ENCODE measurements at places on chromosomes 2 and 18.

DNA sequence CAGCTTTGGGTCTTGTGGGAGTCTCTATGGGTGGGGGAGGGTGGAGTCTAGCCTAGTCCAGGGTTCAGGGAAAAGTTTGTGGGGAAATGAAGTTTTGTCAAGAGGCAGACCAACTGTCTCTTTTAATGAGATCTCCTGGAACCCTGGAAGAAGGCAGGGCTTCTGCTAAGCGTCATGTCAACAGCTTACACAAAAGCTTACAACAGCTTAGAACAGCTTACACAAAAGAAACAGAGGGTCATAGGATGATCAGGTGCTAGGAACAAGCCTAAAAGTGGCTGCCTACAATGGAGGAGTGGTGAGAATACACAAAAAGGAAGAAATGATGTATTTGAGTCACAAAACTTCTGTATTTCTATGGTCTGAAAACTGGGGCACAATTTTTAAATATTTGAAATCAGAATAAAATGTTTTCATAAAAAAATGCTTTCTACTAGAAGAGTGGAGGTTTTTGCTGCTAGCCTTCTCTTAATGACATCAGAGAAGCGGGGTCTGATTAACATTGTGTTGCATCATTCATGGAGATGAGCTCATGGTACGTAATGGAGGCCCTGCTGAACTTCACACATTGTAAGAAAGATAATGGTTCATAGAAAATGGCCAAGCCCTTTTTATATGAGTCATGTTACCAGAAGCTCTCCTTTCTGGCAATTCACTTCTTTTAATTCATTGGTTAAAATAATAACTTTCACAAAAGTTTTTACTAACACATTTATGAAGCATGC, 351.0 kb downstream of the PIK3C3 start:
- DNase-seq = no peak

DNA sequence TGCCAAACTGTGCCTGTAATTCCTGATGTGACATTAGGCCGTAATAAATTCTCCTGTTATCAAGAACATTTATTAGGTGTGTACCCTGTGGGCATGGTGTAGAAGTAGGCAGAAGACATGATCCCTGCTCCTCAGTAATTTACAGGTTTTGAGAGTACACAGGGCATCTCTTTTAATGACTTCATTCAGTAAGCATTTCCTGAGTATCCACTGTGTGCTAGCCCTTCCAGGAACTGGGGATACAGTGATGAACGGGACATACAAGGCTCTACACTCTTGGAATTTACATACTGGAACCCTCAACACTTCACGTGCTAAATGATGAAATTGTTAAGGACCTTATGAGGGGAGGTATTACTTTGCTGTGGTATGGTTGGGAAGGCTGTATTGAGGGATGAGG, 30.2 kb downstream of the DIS3L2 start:
- no peak for DNase-seq

DNA sequence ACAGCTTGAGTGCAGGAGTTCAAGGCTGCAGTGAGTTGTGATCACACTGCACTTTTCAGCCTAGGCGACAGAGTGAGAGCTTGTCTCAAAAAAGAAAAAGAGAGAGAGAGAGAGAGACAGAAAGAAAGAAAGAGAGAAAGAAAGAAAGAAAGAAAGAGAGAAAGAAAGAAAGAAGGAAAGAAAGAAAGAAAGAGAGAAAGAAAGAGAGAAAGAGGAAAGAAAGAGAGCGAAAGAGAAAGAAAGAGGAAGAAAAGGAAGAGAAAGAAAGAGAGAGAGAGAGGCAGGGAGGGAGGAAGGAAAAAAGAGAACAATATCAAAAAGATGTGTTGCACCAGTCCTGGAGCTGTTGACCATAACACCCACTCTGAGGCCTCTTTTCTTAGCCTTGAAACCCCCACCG, 89.8 kb upstream of the MBOAT2 start:
- no peak for DNase-seq

DNA sequence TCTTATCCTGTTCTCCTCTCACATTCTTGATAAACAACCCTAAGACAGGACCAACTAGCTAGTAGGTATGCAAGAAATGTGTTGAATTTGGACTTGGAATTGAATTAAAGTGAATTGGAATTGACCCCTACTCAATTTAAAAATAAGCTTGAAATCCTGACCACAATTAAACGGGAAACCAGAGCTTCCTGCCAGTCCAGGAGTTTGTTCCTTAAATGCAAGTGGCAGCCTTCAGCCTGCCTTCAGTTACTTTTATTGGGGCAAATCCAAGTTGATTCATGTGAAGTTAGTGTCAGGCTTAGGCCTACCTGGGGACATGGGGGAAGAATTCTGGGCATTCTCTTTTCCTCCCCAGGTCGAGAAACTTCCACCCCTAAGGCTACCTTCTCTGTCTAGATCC, 457.6 kb downstream of the BCL11A start:
- no peak for DNase-seq

GRCh38 chr18:52348209-52348608, 8.2 kb downstream of the DCC start:
- no peak for DNase-seq

GRCh38 chr2:3625186-3625585, 30.3 kb downstream of the COLEC11 start:
- DNase-seq = peak; percentile 38

- peak; percentile 31 for DNase-seq
These were observed 321.6 kb upstream of the HS6ST1 start for GRCh38 chr2:128640166-128640844.

- no peak for DNase-seq
These were observed 234.6 kb upstream of the CDH19 start for GRCh38 chr18:66838340-66838987.

GRCh38 chr18:64720781-64721464, 572.0 kb upstream of the LINC00305 start:
- DNase-seq = no peak

DNA sequence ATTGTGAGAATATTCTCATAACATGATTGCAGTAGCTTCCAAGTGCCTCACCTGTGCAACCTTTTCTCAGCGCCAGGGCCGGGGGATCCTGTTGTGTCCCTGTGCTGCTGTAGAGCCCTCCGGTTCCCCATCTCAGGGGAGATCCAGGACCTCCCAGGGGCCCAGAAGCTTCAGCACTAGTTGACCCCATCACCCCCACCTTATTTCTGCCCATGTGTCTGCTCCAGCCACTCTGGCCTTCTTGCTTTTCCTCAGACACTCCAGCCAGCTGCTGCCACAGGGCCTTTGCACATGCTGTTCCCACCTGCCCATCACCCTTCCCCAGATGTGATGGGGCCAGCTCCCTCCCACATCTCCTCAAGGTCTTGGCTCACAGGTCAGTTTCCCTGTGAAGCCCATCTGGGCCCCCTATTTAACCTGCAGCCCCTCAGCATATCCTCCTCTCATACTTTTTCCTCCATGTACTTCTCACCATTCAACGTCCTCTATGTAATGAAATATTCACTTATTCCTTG, 226.5 kb downstream of the SEPTIN10 start:
- no peak for DNase-seq

DNA sequence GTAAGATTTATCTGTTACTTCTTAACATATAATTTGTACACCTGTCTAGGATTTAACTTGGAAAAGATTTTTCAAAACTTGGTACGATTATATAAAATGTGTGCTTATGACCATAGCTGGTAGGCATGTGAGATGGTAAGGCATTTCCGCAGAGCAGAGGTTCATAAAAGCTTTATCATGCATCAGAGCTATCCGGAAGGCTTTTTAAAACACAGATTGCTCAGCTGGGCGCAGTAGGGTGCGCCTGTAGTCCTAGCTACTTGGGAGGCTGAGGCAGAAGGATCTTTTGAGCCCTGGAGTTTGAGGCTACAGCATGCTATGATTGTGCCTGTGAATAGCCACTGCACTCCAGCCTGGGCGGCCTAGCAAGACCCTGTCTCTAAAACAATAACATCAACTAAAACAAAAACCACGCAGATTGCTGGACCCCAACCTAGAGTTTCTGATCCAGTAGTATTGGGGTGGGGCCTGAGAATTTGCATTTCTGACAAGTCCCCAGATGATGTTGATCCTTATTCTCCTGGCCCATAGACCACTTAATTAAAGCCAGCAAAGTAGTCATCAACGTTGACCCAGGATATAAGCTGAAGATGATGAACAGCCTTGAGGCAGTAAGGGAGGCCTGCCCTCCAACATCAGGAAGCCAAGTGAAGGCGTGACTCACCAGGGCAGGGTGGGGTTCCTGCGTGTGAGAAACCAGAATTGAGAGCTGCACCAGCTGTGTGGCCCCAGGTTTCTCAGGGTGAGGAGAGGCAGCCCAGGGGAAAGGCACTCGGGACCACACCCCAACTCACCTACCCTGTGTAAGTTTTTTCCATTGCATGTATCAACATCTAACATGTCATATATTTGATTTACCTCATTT, 21.6 kb upstream of the SLC20A1 start:
- DNase-seq = peak; percentile 46

- no peak for DNase-seq
These were observed 286.5 kb upstream of the MGAT5 start for GRCh38 chr2:133967326-133967725.

- no peak for DNase-seq
These were observed 7.2 kb downstream of the CDC42EP3 start for GRCh38 chr2:37664231-37664643.

DNA sequence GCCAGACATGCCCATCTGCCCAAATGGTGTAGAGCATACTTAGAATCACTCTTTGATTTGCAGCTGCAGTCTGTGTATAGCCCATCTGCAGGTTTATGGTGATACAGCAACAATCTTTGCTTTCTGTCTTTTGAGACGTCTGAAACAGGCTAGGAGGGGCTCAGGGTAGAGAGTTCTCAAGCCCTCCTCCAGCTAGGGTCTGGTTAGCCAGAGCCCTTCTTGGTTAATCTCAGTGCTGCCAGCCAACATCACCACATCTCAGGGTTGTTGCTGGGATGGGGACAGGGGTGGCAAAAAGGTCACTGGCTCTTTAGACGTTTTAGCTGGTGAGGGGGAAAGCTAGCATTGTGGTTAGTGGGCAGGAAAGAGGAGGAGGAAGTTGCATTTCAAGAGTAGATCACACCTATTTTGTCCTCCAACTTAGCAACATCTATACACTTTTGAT, 136.6 kb upstream of the ACAA2 start:
- no peak for DNase-seq

DNA sequence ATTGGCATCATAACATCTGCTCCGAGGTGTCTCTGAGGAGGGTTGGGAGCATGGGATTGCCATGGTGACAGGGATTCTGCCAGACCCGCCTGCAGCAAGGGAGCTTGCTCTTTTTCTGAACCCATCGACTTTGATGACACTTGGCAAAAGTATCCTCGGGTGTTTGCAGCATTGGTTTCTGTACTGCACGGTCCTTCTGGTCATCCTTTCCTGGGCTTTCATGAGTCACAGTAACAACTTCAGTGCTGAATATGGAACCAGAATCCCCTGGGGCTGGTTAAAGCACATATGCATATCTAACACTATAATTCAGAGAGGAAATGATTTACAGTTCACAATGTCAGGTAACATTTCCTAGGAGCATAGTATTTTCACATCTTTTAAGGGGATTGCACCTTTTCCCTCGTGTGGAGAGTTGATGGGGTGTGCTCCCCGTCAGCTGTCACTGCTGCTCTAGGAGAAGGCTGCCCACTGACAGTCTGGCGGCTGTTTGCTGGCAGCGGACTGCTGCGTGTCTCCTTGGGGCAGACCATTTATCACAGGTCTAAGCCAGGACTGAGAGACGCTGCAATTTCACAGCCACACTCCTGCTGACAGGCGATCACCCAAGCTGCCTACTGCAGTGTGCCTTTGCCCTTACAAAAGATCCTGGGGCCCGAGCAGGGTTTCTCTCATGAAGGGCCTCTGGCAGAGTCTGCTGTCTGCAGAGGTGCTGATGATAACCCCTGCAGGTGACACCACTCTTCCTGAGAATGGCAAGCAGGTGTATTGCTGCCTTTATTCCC, 425.3 kb downstream of the THSD7B start:
- no peak for DNase-seq

- no peak for DNase-seq
These were observed 91.4 kb upstream of the AGAP1 start for GRCh38 chr2:235402422-235402821.

GRCh38 chr2:207534417-207534816, 4.7 kb downstream of the CREB1 start:
- no peak for DNase-seq

GRCh38 chr2:112884869-112885505, 26.0 kb upstream of the IL37 start:
- no peak for DNase-seq

- no peak for DNase-seq
These were observed 8.8 kb upstream of the NAB1 start for GRCh38 chr2:190640117-190640516.

GRCh38 chr2:1257334-1257733, 155.9 kb upstream of the TPO start:
- DNase-seq = no peak

- no peak for DNase-seq
These were observed 16.7 kb upstream of the GTF2A1L start for GRCh38 chr2:48600917-48601316.

DNA sequence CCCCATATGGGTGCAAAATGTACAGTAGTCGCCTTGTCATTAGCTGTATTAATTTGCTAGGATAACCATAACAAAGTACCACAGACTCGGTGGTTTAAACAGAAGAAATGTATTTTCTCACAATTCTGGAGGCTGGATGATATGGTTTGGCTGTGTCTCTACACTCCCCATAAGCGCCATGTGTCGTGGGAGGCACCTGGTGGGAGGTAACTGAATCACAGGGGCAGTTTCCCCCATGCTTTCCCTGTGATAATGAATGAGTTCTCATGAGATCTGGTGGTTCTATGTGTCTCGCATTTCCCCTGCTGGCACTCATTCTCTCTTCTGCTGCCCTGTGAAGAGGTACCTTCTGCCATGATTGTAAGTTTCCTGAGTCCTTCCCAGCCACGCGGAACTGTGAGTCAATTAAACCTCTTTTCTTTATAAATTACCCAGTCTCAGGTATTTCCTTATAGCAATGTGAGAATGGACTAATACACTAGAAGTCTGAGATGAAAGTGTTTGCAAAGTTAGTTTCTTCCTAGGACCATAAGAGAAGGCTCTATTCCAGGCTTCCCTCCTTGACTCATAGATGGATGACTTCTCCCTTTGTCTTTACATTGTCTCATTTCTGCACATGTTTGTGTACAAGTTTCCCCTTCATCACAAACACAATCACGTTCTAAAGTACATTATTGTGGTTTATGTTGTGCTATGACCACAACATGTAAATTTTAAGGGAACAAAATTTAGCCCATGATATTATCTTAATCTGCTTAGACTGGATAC, 1442.6 kb downstream of the SUCLG1 start:
- no peak for DNase-seq

- DNase-seq = no peak
These were observed 40.4 kb downstream of the SLC9A4 start for GRCh38 chr2:102513355-102513939.

- no peak for DNase-seq
These were observed 254.1 kb downstream of the GLI2 start for GRCh38 chr2:120989512-120990441.

DNA sequence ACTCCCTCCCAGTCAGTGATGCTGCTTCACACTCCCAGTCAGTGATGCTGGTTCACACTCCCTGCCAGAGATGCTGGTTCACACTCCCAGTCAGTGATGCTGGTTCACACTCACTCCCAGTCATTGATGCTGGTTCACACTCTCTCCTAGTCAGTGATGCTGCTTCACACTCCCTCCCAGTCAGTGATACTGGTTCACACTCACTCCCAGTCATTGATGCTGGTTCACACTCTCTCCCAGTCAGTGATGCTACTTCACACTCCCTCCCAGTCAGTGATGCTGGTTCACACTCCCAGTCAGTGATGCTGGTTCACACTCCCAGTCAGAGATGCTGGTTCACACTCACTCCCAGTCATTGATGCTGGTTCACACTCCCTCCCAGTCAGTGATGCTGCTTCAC, 34.3 kb upstream of the KCNG2 start:
- DNase-seq = peak; percentile 8
